ENCODE measurements at places on chromosomes 3 and 15.

DNA sequence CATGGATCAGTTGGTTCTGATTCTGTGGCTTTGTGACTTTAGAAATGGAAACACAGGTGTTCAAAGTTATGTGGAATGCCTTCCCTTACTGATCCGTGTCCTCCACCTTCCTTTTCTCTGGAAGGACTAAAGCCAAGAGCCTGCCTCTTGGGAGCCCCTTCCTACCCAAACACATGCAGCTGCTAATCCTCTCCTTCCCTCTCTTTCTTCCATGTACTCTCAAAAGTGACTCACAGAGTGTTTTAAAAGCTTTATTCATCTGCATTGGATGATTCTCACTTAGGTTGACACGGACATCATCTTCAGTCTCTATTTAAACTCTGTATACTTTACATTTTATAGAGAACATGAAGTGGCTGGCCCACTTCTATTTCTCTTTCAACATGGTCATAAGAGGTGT, 856.5 kb upstream of the ARPP21 start:
- DNase-seq = no peak

DNA sequence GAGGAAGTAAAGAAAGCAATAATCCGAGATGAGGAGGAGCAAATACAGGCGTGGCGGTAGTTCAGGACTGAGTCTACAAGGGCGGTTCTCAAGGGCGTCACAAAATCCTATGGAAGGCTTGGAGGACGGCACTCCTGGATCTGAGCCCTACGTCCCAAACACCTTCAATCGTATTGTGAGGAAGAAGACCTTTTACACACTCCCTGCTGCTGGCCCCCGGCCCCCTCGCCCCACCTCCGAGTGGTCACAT, 747 bp downstream of the PLD1 start:
- DNase-seq = no peak

- peak; percentile 91 for DNase-seq
These were observed 4.0 kb upstream of the SIN3A start for GRCh38 chr15:75455424-75455981.

DNA sequence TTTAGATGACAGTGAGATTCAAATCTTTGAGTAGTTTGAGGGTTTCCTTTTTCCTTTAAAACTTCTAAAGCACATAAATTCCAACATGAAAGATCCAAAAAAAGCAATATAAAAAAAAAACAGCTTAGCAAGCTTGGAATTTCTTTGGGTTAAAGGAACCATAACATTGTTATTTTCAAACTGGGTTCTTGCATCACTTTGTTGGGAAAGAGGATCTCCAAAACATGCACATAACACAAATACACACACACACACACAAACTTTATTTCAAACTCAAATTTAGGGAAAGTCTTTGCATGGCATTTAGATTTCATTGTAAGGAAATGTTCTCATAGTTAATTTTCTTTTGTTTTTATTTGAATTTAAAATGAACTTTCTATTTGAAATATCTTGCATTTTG, 79.2 kb upstream of the COL8A1 start:
- DNase-seq = no peak

- DNase-seq = no peak
These were observed 64.6 kb downstream of the LYSMD4 start for GRCh38 chr15:99668533-99669182.

DNA sequence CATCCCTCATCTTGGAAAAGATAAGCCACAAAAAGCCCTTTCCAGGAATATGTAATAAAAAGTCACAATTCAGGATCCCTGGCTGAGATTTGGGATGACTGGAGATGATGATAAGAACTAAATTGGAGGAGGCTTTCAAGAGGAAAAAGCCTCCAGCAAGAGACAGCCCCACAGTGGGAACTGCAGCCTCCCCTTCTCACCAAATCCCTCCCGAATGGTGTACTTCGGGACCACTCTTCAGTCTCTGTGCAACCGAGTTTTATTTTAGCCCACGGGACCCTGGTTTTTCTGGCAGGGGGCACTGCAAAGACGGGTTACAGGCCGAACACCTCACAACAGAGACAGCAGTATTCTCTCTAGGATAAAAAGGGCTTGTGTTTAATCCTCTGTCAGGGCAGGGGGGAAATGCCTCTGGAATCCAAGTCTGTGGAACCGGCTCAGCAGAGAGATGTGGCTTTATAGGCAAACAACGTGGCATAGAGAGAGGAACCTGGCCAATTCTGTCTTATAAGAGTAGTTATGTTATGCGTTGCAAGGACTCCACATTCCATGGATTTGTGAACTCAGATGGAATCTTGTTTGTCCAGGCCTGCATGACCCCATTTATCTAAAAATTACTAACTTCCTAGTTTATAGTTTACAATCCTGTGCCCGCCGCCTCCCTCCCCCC, 1.2 kb upstream of the LMCD1 start:
- DNase-seq = no peak

GRCh38 chr15:45372041-45372995, 6.0 kb downstream of the GATM start:
- no peak for DNase-seq

DNA sequence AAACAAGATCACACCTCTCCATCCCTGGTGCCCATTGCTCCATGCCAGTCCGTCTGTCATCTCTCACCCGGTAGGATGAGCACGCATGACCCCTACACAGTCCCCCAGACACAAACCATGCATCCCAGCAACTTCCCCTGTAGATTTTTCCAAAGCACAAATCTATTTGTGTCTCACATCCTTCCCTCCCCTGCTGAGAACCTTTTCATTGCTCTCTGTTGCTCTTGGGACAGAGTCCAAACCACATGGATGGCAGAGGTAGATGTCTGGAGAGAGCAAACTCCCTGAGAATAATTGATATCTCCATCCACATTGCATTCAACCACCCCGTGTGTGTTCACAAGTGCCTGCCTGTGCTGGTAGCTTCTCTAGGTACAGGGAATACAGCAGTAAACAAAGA, 29.9 kb upstream of the LRTM1 start:
- DNase-seq = no peak

DNA sequence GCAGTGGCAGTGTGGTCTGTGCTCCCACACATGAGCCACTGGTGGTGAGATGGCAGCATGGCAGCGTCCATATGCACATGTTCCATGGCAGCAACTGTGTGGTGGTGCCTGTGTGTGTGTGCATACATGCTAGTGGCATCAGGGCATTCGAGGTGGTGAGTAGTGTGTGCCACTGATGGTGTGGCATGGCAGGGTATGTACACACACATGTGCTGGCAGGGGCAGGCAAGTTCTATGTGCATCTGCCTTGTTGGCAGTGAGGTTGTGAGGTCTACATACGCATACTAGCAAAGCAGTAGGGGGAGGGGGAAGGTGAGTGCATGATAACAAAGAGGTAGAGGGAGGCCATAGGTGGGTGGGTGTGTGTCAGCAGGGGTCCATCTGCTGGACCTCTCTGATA, 378.7 kb downstream of the C3orf38 start:
- no peak for DNase-seq

DNA sequence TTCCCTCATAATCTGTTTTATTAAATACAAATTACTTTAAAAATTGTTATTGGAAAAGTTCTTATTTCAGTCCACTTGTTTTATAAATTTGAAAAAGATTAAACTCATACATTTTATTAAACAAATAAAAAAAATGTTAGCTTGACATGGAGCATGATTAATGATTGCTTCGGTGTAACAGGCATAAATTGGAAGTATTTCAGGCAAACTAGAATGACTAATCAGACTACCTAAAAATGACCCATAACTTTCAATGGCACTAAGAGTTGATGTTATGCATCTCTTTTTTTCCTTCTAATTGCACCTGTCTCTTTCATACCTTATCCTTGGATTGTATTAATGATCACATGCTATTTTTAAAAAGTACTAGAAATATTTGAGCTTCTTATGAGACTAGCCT, 343.3 kb downstream of the ZNF385D start:
- no peak for DNase-seq

- DNase-seq = no peak
These were observed 308.3 kb downstream of the LRTM1 start for GRCh38 chr3:54619531-54619930.

DNA sequence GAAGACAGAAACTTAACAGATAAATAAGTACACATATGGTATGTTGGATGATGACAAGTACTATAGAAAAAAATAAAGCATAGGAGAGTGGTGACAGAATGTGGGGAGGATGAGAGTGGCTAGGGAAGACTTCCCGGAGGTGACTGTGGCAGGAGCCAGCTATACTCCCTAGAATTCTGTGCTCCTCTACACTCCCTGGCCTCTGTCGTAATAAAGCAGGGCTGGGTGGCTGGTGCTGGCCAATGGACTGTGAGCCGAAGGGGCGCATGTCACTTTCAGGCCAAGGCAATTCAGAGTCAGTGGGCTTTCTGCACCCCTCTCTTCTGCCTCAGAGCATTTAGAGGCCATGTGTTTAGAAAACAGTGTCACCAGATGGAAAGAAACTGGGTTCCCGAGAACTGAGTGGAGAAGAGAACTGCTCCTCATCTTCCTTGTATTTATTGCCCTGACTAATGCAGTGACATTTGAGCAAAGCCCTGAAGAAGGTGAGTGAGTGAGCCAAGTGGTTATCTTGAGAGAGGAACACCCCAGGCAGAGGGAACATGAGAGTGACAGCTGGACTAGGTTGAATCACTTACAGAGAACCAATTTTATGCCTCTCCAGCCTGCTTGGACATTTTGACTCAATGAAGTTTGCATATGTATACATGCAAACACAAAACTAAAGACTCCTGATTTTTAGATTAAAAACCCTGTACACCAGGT, 5.2 kb upstream of the VPS8 start:
- no peak for DNase-seq

DNA sequence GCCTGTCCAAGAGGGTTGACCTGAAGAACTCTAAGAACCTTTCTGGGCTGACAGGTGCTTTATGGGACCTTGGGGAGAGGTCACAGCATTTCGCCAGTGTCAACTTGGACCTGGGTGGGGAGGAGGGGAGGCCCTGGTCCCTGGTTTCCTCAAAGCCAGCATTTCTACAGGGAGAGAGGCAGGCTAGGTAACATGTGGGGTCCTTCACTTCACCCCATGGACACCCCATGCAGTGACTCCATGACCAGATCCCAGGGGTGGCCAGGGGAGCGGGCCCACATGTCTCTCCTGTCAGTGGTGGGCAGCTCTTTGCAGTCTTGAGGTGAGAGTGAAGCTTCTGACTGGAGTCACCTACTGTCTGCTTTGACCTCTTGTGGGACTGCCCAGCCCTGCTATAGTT, 35.8 kb downstream of the GOLGA6L10 start:
- DNase-seq = no peak

Measured in B cell (primary cell).